HCT116 (cell line): ENCODE measurements at places on chromosomes 3 and 15. TPM values are rescaled to one million over a fixed set of nuclear protein-coding genes. Genes with fewer than 3 reads are reported as not detected.

Gene TMEM62
- 8.8 TPM for total RNA-seq

Gene FBXO40
- not detected for total RNA-seq

Gene TLR9
- total RNA-seq, result 0.15 TPM

Gene CCNB2
- 88.7 TPM for total RNA-seq

Gene CADM2
- total RNA-seq, result not detected

Gene IMPG2
- 0.20 TPM for total RNA-seq

Gene GPR156
- total RNA-seq, result 0.15 TPM

Gene CD86
- not detected for total RNA-seq

Gene ABHD6
- total RNA-seq, result 12.7 TPM

Gene HMCES
- 78.9 TPM for total RNA-seq

Gene TEX55
- total RNA-seq, result not detected

Gene ST8SIA2
- not detected for total RNA-seq

Gene CLSTN2
- total RNA-seq, result 0.02 TPM

Gene SLC12A8
- total RNA-seq, result 19.9 TPM

Gene DAZL
- total RNA-seq, result not detected

Gene VIPR1
- total RNA-seq, result 9.6 TPM

Gene B3GALNT1
- 9.6 TPM for total RNA-seq
